Hepatocyte (in vitro differentiated cells): ENCODE measurements at places on chromosomes 4 and X.

GRCh38 chrX:100449696-100450608 is 39.9 kb upstream of the PCDH19 start:
- no peak for DNase-seq

GRCh38 chr4:74327762-74328161 is 19.5 kb downstream of the EPGN start:
- no peak for DNase-seq

DNA sequence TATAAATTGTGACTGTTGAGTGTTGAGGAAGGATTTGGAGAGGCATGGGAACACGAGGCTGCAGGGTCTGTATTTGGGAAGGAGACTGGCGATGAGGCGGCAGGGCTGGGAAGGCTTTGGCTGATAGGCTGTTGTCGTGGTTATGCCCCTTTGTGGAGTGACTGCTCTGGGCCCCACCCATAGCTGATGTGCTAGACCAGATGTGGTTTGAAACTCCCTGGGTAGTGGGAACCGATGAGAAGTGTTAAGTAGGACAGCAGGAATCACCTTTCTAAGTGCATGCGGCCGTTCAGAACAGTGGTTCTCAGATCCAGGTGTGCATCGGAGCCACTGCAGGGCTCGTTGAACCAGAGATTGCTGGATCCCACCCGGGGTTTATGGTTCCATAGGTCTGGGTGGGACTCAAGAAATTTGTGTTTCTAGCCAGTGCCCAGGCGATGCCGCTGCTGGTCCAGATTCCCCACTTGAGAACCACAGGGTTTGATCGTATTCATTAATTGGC is 42.3 kb downstream of the TBC1D14 start:
- DNase-seq = no peak

GRCh38 chr4:152634110-152634760 is 45.6 kb downstream of the TMEM154 start:
- peak; percentile 8 for DNase-seq

DNA sequence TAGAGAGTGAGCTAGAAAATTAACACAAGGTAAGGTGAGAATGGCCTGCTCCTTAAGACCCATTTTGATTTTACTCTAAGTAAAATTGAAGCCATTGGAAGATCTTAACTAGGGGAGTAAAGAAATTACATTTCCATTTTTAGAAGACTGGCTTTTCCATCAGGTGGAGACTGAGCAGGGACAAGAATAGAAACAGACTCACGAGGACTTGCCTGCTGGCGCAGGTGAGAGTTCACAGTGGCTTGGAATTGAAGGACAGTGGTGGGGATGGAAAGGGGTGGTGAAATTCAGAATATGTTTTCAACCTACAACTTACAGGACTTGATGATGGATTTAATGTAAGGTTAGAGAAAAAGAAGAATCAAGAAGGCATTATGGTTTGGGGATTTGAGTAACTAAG is 427.4 kb downstream of the INPP4B start:
- no peak for DNase-seq

- DNase-seq = no peak
Measured at GRCh38 chrX:136829413-136829812, 48.7 kb upstream of the ARHGEF6 start.

- DNase-seq = no peak
Measured at GRCh38 chr4:142598132-142598531, 248.0 kb downstream of the INPP4B start.

DNA sequence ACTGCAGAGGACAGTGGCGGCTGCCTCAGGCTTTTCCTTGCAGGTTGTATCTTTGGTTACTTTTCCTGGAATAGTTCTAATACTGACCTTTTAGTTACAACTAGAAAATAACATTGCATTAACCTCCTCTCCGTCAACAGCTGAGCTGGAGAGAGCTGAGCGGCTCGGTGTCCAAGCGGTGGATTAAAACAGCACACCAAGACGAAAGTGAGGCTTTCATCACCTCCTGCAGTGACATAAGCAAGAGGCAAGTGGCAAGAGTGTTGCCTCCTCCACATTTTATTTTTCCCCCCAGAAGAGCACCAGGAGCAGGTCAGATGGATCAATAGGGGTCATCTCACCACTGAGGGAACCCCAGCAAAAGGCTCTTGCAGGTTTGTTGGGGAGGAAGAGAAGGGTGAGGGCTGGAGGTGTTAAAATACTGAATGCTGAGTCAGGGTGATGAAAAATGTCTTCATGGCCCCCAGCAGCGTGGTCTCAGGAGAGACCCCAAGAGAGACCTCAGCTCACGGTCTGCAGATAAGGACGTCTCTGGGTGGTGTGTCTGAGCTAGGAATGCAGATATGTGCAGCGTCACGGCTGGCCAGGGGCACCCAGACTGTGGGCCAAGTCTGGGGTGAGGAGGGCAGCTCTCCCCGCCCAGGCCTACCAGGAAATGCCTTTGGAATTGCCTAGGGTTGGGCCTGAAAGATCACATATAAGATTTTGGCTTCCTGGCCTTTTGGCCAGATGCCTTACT is 50.3 kb downstream of the CASP3 start:
- no peak for DNase-seq

DNA sequence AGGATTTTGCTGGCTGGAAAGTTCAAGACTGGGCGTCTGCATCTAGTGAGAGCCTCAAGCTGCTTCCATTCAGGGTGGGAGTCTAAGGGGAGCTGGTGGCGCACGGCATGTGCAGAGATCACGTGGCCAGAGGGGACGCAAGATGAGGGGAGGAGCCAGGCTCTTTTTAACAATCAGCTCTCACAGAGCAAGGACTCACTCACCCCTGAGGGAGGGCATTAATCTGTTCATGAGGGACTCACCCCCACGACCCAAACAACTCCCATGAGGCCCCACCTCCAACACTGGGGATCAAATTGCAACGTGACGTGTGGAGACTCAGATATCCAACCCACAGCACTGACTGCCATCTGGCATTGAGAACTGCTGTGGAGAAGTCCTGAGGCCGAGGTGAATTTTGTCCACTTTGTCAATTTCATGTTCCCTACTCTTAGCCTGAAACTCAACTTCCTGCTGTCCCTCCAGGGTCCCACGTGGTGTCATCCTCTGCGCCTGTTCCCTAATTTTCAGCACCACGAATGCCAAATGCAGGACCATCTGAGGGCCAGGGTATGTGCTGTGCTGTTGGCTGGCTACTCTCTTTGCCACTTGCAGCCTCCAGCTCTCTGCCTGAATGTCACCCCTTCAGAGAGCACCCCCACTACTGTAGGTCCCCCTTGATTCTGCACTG is 5.6 kb downstream of the ZFP92 start:
- no peak for DNase-seq

- no peak for DNase-seq
Measured at GRCh38 chr4:78167510-78167909, 110.4 kb downstream of the FRAS1 start.

- no peak for DNase-seq
Measured at GRCh38 chr4:185931986-185932385, 120.0 kb upstream of the SORBS2 start.

DNA sequence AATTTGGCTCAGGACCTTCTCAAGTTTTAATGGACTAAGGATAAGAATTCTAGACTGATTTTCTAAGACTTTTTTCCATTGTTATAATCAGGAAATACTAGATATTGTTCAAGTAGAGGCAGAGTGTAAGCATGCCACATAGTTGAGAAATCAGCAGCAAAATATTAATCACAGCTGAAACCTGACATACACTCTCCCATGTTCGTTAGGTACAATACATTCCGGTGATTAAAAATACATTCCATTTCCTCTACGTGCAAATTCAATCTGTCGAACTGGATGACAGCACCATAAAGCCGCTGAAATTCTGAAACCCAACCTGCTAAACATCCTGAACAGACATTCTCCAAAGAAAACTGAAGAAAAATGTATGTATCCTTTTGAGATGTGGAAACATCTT is 587.6 kb upstream of the DIPK2B start:
- DNase-seq = no peak

DNA sequence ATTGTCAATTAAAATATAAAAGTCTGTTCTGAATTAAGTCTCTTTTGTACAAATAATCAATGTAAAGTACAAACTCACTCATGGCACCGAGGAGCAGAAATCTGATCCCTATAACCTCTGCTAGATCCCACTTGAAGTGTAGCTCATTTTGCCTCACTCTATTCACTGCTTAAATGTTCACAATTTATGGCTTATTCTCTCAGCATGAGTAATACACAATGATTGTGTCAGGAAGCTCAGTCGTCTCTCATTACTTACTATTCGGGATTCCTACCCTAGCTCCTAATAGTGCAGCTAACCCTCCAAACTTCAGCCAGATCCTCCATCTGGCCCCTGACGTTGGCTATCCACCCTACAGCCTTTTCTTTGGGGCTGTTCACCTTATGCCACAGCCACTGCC is 4.7 kb upstream of the AMMECR1 start:
- DNase-seq = no peak

DNA sequence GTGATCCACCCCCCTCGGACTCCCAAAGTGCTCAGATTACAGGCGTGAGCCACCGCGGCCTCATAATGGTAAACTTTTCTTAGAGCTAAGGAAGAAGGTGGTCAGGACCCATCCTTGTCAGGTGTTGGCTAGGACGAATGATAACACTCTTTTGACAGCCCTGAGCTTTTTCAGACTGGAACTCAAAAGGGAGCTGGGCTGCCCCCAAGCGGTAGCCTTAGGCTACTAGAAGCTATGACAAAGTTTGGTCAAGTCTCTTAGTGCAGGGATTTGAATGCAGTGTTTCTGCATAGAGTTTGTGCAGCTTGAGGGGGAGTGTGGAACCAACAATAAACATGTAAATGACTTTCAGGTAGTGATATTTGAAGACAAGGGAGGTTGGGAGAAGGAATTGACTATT is 11.8 kb upstream of the HSD17B10 start:
- DNase-seq = peak; percentile 51

- peak; percentile 49 for DNase-seq
Measured at GRCh38 chr4:121950680-121951520, 960 bp downstream of the TRPC3 start.

DNA sequence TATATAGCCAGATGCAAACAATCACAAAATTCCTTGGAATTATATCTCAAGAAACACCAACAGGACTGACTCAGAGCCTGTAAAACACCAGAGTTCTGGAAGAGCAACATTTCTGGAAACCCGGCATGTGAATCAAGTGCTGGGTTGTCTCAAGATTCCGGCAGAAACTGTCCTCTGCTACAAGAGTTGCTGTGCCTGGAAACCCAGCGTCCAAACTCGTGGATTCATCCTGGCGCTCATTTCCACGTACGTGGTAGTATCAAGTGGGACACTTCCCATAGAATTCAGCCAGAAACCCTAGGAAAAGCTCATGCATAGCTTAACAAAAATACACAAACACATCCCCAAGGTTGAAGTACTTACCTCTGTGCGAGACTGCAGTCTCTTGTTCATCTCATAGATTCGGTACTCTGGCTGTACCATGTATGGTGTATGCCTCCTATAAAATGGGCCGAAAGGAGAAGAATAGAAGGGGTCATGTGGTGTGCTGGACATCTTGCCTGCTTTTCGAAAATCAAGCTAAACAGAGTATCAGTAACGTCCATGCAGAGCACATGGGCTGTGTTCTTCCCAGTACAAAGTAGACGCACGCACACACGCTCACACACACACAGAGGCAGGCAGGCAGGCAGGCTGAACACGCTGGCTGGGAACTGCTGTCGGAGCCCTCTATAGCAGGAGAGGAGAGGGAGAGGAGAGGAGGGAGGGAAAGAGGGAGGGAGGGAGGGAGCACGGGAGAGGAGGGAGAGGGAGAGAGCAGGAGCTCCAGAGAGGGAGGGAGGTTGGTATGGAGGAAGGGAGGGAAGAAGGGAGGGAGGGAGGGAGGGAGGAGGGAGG is at the start of gene LDB2:
Gene LDB2 (minus strand): TSS at position 655 of the 837 bp plus-strand sequence.
- peak; percentile 82 for DNase-seq

- no peak for DNase-seq
Measured at GRCh38 chr4:85803856-85804255, 328.9 kb downstream of the ARHGAP24 start.

DNA sequence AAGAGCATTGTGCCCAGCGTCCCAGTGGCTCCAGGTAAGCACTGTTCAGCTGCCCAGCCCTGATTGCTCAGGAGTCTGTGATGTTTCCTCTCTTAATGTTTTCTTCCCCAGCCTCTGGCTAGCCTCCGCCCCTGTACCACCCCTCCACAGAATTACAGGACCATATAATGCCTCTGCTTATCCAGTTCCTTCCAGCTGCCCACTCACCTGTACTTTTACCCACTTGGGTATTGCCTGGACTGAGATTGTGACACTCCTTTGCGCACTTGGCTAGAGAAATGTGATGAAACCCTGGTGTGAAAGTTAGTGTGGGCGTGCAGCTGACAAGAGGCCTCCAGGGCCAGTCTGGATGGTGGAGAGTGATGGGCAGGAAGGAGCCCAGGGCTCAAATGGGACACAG is at the start of gene AWAT2:
Gene AWAT2 (minus strand): TSS at position 14 of the 400 bp plus-strand sequence. CDS start 6 bp downstream, at position 8.
- no peak for DNase-seq

- DNase-seq = peak; percentile 28
Measured at GRCh38 chr4:40916880-40917279, 167.1 kb downstream of the NSUN7 start.

- DNase-seq = peak; percentile 13
Measured at GRCh38 chrX:56564164-56564885, 898 bp downstream of the UBQLN2 start.

DNA sequence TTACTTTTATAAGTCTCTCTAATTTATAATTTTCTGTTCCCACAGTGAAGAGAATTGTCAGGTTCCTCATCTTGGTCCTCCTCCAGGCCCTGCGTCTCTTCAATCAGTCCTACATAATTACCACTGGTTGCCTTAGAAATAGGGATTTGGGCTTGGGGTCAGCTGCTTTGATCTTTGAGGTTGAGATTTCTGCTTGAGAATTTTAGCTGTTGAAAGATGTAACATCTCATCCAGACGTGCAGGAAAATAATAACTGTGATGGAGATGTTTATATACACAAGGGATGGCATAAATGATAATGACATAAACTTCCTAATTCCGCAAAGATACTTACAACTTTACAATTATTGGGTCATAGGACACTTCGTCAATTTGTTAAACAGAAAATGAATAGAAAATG is 30.3 kb downstream of the AADAT start:
- DNase-seq = no peak

- DNase-seq = no peak
Measured at GRCh38 chr4:31662951-31663350, 942.8 kb downstream of the PCDH7 start.

DNA sequence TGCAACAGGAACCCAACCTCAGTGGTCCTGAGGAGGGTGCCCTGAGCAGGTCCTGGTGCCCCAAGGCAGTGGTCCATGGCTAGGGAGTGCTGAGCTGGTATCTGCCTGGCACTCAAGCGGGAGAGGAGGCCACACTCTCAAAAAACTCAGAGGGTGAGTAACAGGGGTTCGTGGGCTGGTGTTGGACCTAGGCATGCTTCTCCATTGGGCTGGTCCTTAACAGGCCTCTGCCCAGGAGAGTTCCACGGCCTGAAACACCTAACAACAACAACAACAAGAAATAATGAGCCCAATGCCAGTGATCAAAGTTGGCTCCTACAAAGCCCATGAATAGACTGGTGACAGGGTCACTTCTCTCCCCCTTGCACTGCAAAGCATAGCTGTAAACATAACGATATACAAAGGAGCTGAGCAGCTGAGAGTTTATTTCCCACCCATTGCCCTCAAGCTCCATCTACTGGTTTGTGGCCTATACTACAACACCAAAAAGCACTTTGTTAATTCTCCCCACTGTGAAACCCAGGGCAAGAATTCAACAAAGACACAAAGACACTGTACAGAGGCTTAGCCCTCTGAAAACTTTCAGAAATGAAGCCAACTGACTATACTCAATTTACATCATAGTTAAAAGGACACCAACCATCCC is 736.1 kb upstream of the ADGRL3 start:
- no peak for DNase-seq
